ENCODE measurements at places on chromosomes 4 and X.

- no peak for DNase-seq
Measured at GRCh38 chr4:13921805-13922204, 294.3 kb upstream of the BOD1L1 start.

DNA sequence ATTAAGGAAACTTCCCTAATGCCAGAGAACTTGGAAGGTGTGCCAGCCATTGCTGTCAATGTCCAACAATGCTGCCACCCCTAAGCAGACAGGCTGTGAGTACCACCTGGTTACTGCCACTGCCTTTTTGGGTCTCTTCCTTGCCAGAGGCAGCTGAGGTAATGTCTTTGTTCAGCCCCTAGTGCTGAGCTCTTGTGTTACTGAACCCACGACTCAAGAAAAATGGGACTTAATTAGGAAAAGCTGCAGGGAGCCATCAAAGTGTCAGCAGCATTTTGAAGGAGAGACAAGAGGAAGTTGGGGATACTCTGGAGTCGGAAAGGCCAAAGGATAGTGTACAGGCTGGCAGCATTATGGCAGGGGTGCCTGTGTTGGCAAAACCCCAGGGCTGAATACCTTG is 283.7 kb downstream of the AFF2 start:
- no peak for DNase-seq

- DNase-seq, result no peak
Measured at GRCh38 chrX:103783196-103783595, 6.6 kb downstream of the PLP1 start.

DNA sequence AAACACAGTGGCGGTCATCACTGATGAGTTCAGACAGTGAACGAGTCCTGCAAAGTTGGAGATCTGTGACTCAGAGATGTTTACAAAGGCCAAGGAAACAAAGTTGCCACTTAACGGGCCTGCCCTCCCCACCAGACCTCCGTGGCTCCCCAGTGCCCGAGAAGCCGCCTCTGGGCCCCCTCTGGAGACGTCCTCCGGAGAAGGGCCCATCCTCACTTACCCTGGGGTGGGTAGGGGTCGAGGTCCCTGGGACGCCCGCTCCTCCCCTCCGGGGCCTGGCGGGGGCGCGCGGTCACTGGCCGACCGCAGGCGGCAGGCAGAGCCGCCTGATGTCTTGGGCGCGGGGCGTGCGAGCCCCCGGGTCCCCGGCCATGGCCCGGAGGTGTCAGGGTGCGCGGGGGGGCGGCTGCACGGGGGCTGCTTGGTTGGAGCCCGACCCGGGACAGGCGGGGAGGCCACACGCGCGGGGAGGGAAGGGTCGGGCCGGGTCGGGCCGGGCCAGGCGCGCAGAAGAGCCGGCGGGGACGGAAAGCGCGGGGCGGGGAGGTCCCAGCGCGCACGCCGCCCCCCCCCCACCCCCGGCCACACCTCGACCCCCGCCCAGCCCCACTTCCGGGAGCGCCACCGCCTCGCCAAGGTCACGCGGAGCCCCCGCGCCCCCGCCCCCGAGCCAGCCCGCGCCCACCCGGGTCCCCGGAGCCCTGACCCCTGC is 529 bp downstream of the DHRSX start:
- DNase-seq, result no peak

DNA sequence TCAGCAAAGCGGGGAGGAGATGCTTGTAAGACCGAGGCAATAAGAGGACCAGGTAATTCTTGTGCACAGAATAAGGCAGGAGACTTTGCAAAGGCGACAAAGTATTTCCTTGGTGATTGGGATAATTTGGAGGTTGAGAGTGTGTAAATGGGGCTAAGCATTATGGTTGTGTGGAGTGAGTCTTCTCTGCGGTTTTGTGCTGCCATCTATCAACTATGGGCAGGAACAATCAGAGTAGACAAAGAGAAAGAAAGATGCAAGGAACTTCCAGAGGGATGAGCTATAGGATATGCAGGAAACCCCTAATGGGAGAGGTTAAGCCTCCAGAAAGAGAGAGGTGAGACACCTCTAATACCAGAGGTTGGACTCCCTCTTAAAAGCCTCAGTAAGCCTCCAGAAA is 339.8 kb downstream of the PAPSS1 start:
- no peak for DNase-seq

- DNase-seq, result no peak
Measured at GRCh38 chr4:15068298-15068697, 66.0 kb downstream of the CPEB2 start.

DNA sequence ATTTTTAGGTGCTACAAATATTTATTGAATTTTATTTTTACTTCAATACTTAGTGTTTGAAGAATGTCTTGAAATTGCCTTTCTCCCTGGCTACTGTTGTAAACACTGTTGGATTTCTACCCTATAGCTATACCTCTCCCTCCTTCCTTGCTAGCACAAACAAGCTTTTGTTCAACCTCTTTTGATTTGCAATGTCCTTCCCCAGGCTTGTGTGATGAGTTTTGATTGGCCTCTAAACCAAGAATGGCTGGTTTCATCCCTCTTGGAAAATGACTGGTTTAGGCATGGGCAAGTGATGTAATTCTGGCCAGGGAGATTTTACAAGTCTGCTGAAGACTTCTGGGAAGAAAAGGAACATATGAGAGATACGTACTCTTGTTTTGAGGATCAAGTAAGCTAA is 25.3 kb upstream of the SLITRK2 start:
- DNase-seq, result peak; percentile 54

DNA sequence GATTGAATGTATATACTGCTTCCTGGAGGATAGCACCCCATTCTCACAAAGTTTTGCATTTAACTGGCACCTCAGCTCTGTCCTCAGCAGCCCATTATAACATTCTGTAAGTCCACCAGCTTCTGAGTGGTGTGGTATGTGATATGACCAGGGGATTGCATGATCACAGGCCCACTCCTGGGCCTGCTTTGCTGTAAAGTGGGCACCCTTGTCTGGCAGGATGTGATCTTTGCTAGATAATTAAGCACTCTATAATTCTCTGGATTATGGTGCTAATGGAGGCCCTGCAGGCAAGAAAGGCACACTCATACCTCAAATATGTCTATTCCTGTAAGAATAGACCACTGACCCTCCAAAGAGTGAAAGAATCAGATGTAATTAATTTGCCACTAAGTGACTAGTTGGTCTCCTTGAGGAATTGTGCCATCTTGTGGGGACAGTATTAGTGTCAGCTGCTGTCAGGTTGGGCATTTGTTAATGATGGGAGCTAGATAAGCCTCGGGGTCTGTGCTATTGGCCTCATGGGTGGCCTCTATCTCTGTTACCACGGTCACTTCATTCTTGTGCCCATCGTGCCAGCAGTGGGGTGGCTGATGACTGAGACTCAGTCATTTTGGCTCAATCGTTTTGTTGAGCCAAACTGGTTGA is 2.2 kb upstream of the CFI start:
- DNase-seq, result peak; percentile 56

GRCh38 chr4:86910369-86910768 is 18.1 kb upstream of the C4orf36 start:
- DNase-seq, result no peak
